CD4-positive, alpha-beta T cell treated with Interleukin-4 for 1 hour (primary cell): ENCODE measurements at places on chromosomes 16 and 17.

GRCh38 chr16:64925166-64925565 lies 196.7 kb downstream of the CDH11 start:
- DNase-seq: no peak

DNA sequence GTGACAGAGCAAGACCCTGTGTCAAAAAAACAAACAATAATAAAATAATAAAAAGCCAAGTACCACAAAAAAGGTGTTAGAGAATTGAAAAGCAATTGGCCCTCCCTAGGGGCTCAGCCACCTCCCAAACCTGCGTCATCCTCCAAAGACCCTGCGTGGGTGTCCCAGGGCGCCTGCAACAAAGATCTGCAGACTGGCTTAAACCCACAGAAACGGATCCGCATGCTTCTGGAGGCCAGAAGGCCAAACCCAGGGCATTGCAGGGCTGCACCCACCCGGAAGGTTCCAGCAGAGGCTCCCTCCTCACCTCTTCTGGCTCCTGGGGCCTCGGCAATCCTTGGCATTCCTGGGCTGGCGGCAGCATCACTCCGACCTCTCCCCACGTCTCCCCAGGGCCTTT lies 1.5 kb downstream of the ENPP7 start:
- no peak for DNase-seq

DNA sequence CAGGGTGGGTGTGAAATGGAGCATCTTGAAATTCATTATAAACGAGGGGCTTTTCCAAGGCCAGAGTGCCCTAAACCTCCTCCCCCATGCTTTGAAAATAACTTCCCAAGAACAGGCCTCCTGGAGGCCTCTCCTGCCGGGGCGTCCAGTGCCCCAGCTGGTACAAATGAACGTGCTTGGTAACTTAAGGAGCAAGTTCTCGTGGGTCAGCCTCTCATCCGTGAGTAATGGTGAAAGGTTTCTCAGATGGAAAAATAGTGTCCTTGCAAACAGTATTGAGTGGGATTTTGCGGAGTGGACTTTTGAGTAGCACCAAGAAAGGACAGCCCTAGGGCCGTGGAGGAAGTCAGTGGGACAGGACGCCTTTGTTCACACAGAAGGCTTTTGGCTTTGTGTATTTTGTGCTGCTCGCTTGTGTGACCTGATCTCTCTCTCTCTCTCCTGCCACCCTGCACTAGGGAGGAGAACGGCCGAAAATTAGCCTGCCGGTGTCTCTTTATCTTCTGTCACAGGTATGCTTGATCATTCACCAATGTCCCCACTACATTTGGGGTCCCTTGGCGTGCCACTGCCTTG lies 34.6 kb downstream of the CLEC16A start:
- DNase-seq: no peak

DNA sequence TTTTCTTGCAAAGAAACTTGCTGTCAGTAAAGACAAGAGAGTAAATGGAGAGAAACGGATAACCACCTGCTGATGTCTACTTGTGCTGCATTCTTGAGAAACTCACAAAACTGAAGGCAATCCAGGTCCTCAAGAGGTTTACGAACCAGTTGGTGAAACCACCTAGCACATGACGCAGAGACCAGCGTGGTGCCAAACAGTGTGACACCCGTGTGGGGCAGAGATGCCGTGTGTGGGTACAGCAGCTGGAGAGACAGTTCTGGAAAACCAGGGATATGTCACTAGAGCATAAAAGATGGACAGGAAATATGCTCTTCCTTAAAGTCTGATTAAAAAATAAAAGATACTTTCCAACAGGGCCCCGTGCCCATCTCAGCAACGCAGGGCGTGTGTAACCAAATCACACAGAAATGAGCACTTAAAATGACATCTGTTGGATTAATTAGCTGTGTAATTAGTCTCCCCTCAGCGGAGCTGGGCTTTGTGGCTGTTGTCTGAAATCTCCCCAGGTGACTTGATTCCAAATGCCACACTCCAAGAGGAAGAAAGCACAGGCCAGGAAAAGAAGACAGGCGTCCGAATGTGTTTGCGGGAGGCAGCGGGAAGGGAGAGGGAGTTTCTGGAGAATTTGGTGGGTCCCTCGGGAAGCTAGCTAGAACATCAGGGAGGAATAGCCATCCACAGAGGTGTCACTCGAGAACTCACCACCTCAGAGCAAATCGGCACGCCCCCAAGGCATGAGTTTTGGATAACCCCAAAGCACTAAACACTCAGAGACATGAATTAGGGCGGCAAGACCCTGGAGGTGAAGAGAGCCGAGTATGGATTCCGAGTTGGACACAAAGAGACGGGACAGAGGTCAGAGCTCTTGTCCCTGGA lies 109.8 kb downstream of the ZFHX3 start:
- DNase-seq: no peak

DNA sequence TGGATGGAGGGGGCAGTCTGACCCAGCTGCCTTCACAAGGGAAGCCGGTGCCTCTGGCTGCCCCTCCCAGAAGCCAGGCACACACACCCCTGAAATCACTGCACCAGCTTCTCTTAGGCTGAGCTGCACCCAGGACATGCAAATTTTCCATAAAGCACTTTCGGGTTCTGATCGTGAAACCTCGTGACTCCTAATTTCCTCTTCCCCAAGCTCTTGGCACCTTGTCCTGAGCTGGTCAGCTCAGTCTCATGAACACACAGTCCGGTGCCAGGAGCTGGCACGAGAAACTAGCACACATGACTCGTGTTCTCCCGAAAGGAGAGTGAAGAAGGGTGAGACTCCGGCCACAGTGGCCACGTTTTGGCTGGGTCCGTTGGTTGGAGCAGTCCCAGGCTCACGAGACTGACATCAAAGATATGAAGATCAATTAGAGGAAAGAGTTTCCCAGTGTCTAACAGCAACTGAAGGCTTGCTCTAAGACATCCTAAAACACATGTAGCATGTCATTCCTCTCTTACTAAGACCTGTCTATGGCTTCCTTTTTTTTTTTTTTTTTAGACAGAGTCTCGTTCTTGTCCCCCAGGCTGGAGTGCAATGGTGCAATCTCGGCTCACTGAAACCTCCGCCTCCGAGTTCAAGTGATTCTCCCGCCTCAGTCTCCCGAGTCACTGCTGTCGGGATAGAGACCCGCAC lies 9.2 kb upstream of the ABR start:
- no peak for DNase-seq

GRCh38 chr17:68097161-68097805 lies 61.7 kb downstream of the KPNA2 start:
- DNase-seq: no peak

DNA sequence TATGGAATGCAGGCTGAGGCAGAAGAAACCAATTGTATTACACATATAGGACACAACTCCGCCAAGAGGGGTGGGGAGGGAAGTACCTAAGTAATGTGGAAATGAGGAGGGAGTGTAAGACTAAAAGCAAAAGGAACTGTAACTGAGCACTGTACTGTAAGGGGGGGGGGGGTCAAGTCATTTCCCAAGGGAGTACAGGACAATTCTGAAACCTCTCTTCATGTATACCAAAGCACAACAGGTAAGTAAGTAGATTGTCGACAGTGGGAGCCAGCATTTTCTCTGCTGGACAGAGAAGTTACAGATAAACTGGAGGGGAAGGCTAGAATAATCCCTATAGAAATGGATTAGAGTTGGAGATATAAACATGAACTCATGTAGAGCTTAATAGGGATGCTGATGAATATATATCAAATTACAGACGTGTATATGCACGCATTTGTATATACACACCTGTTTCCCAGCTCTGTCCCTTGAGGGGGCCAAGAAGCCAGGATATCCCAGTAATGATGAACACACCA lies 6.4 kb downstream of the USP22 start:
- no peak for DNase-seq

DNA sequence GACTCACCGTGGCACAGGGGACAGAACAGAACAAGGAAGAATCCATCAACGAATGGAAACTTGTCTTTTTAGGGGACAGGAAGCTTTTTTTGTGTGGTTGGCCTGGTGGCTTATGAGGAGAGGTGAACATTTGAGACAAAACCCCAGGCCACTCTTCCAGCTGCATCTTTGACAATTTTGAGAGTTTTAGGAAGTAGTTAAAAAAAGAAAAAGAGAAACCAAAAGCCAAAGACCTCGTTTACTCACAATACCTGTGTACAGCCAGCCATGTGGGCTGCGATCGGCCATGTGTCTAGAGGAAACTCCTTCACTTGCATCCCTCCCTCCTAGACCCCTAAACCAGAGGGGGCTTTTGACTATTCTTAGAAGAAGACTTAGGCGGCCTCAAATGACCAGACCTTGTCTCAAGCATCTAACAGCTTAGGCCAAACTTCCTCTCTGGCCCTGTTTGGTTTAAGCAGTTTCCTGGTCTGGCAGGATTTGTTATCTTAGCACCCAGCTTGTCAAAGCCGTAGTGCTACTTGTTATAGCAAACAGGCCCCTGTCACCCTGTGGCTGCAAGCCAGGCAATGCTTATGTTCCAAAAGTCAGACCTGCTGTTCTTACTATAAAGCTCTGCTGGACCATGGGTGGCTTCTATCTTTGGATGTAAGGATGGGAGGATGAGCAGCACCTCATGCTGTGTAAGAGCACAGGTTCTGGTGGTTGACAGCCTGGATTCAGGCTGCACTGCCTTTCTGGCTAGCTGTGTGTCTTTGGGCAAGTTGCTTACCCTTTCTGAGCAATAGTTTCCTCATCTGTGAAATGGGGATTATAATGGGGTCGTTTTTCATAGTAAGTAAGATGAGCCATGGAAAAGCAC lies 17.7 kb downstream of the KSR1 start:
- peak; percentile 82 for DNase-seq

DNA sequence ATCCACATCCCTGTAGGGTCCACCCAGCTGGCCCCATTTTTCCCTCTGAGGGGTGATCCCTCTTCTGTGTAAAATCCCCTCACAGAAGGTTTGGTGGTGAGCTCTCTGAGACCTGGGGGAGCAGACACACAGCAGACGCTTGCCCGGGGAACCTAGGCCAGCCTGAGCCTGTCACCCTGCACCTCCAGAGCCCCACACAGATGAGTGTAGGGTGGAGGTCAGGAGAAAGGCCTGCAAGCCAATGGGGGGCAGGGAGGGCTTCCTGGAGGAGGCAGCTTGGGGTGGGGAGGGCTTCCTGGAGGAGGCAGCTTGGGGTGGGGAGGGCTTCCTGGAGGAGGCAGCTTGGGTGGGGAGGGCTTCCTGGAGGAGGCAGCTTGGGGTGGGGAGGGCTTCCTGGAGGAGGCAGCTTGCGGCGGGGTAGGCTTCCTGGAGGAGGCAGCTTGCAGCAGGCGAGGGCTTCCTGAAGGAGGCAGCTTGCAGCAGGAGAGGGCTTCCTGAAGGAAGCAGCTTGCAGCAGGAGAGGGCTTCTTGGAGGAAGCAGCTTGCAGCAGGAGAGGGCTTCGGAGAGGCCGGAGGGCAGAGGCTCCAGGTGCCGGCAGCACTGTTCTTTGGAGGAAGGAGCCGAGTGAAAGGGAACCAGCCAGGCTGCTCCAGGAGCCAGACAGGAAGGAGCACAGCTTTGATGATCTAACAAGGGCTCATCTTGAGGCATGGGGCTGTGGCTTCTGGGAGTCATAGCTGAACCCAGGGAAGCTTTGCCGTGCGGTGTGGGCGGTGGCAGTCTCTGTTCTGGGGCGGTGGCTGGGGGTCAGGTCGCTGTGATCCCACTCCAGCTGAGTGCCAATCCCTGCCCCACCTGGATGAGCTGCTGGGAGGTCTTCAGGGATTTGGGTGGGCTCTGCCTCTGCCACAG lies 83.7 kb upstream of the ZNF469 start:
- no peak for DNase-seq
